ENCODE measurements at places on chromosomes 6 and 20. TPM values are rescaled to one million over a fixed set of nuclear protein-coding genes. Genes with fewer than 3 reads are reported as not detected.

DNA sequence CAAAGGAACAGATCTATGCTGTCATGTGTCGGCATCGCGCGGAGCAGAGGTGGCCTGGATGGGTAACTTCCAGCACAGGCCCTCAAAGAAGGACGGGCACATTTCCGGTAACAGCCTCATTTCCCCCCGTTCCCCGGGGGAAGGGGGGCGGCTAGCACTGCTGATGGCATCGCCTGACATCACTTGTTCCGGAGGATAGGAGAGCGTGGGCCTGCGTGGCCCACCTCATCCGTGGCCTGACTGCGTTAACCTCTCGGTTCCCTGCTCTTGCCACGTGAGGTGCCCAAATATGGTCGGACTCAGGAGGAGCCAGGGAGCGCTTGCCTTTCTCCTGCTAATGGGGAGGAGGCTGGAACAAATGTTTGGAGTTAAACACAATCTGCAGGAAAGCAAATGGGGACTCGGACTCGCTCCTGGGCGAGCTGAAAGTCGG, at the start of gene AKAP12:
TSS of gene AKAP12 (plus strand) at position 365 of the 433 bp plus-strand sequence. CDS start 596 bp downstream, outside the sequence.
- peak; percentile 89 for DNase-seq

DNA sequence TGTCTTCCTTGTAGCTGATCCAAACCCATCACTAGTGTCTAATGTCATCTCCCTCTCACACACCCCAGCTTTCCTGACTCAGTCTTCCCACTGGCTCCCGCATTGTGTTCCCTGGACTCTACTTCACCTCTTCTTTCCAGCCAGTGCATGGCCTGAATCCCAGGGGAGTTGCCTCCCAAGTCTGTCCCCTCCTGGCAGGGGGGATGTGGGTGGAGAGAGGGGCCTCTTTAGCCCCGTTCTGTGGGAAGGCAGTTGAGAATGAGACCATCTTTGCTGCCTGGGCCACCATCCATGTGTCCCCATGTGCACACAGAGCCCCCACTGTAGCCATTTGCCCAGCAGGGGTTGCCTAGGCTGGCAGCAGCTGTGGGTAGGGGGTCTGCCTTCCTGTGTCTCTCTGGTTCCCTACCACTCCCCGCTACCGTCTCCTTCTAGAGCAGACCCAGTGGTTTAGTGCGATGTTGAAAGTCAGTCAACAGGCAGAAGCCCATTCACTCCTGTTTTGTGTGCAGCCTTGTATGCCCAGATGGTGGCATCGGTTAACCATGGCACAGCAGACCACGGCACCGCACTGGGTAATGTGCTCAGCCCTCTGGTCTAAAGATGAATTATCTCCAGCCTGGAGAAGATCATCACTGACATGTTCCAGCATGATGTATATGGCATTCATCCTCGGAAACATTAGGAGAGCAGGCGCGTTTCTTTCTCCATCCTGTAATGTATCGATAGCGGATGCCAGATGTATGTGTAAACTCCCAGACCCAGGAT, 178.8 kb upstream of the SNX9 start:
- DNase-seq = peak; percentile 51

DNA sequence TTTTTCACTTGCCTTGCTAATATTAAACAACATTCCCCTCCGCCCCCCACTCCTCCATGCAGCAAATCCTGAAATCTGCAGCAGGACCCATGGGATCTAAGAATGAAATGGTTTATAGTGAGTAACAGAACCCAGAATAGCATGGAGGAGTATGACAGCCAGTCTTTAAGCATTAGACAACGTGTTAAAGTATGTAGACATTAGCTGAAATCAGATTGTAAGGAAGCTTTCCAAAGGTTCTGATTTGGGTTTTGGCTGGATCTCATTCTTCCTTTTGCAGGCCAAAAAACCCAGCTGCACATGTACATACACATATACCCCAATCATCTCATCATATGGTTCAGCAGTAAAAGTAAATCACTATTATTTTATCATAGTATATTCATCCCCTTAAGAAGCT, 126.5 kb downstream of the GJA10 start:
- no peak for DNase-seq

Gene GCM1
- total RNA-seq = not detected

DNA sequence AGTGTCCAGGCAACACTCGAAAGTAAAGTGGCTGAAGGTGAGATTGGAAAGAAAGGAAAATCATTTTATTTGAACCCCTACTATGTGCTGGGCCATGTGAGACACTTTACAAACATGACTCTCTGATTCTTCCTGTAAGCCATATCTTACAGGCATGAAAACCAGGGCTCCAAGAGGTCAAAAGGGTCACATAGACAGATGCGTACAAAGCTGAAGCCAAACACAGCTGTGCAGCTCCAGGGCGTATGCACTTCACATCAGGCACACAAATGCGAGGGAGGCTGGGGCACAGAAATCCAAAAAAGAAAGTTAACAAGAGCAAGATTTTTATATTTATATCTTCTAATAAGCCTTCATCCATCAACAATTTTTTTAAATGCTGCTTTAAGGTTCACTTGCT, 176.5 kb downstream of the PHACTR1 start:
- no peak for DNase-seq

DNA sequence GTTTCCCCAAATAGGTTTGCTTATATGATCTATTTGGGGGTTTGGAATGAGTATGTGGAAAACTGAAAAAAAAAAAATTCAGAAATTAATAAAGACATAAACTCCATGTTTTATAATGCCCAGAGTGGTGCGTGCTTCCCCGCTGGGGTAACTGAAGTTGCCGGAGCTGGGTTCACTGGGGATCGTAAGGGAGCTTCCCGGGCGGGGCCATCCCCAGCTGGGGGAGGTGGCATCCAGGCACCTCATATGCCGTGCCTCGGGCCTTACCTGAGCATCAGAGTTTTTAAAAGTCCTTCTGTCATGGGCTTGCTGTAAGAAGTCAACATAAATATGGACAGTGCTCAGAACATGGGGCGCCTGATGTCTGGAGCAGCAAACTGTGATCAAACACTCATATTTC, 17.9 kb upstream of the RAMACL start:
- peak; percentile 54 for DNase-seq
